Stimulated activated CD8-positive, alpha-beta memory T cell treated with anti-CD3 and anti-CD28 coated beads, Interleukin-4, amount 100 ng/mL, for 1 hour (primary cell): ENCODE measurements at places on chromosomes 7 and 10.

GRCh38 chr10:52526251-52526823, 212.3 kb downstream of the DKK1 start:
- no peak for DNase-seq

- no peak for DNase-seq
Measured at GRCh38 chr10:12981570-12981969, 19.9 kb downstream of the CCDC3 start.

DNA sequence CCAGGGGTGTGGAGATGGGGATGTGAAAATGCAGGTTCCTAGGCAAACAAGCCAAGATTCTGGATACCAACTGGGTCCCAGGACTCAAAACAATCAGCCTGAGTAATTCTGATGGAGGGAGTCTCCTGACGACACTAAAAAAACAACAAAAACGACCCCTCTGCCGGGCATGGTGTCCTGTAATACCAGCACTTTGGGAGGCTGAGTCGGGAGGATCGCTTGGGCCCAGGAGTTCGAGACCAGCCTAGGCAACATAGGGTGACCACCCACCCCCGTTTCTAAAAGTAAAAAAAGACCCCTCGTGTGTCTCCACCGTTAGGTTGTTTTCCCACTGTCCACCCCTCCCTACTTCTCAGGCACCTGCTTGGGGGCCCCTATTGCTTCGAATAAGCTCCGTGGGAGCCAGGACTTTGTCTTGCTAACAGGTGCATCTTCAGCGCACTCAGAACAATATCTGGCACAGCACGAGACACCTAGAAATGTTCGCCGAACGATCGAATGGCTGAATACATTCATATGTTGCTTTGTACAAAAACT, 743 bp upstream of the NRF1 start:
- DNase-seq, result no peak

- no peak for DNase-seq
Measured at GRCh38 chr10:132006966-132007365, 25.2 kb upstream of the BNIP3 start.

DNA sequence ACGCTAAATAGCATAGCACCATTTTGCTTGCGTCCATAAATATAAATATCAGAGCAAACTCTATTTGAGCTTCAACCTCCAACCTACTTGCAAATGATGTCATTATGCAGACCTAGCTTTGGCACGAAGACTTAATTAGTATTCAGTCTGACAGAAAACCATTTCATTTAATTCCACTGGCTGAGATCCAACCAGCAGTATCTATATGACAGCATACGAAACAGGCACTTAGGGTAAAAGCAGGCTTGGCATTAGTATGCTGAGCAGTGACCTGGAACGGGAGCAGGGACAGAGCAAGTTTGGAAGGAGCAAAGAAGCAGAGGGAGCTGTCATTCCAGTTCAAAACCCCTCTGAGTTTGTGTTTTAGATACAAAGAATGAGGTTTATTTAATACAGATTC, 312.5 kb upstream of the CHRM2 start:
- DNase-seq, result no peak

- no peak for DNase-seq
Measured at GRCh38 chr10:119313644-119314043, 106.3 kb downstream of the GRK5 start.

DNA sequence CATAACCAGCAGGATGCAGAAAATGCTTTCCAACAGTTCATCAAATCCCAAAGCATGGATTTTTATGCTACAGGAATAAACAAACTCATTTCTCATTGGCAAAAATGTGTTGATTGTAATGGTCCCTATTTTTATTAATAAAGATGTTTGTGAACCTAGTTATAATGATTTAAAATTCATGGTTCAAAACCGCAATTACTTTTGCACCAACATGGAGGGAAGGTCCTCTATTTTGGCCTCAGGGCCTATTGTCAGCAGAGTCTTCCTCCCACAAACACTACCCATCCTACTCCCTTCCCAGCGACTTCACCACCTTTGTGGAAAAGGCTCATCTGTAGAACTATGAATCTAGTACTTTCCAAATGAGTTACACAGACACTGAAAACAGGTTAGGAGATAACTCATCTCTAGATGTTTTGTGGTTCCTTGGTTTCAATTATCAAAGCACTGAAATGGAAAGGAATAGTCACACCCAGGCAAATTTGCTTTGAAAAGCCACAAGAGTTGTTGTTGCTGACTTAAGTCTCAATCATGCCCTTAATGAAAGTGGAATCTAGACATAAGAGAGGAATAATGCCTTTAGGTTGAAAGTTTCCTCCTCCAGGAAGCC, 59.4 kb upstream of the FRMD4A start:
- DNase-seq, result no peak

DNA sequence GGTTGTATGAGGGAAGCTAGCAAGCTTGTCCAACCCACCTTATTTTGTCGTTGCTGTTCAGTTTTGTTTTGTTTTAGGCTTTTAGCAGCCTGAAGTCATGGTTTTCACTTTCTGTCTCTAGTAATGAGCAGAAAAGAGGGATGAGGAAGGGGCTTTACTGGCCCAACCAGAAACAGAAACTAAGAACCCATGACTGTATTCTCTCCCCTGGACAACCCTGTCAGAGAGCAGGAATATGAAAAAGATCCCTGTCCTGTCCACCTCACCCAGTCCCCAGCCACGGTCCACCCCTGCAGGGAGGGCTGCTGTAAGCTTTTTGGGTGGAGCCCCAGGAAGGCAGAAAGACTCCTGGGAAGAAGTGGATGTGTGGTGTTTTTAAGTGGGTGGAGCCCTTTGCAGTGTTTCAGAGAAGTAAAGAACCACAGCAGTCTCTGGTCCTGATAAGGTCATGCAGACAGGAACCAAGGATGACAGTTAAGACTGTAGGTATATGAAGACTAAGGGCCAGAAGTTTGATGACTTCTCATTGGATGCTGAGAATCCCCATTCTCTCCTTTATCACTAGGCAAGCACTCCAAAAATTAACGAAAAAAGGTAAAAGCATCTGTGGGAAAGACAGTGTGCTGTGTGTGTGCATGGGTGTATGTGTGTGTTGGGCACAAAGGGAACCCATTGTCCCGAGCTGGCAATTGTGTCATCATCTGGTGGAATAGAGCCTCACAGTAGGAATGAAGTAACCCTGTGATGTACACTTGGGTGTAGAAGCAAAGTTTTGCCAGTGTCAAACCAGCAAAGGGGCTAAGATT, 13.8 kb downstream of the MRPL32 start:
- DNase-seq, result no peak

- DNase-seq, result no peak
Measured at GRCh38 chr7:8295638-8296361, 33.8 kb upstream of the ICA1 start.

DNA sequence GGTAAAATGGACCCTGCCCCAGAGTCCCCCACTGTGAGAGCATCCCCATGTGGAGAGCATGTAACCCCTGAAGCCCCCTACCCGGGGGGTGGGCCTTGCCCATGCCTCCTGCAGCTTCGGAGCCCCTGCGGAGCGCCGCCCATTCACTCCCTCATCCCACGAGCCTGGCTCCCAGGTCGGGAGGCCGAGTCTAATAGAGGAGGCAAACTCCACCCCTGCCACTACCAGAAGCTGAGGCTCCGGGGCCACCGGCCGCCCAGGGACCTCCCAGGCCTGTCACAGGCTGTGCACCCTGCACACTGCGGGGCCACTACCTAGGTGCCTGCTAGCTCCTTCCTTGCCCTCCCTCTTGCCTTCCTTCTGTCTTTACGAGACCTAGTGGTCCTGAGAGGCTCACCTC, 17.4 kb downstream of the WDR86 start:
- DNase-seq, result no peak

- no peak for DNase-seq
Measured at GRCh38 chr10:118262538-118262937, 79.6 kb downstream of the FAM204A start.

GRCh38 chr10:93452143-93452542, 30.0 kb downstream of the MYOF start:
- no peak for DNase-seq

GRCh38 chr10:51986516-51986915, 287.1 kb upstream of the CSTF2T start:
- DNase-seq, result no peak

- DNase-seq, result no peak
Measured at GRCh38 chr10:54758791-54759190, 42.2 kb downstream of the PCDH15 start.

GRCh38 chr7:91397096-91397495, 132.9 kb downstream of the FZD1 start:
- DNase-seq, result no peak

- no peak for DNase-seq
Measured at GRCh38 chr10:103855852-103856796, 748 bp upstream of the SH3PXD2A start.

- DNase-seq, result no peak
Measured at GRCh38 chr7:138377306-138377705, 82.8 kb upstream of the TRIM24 start.

DNA sequence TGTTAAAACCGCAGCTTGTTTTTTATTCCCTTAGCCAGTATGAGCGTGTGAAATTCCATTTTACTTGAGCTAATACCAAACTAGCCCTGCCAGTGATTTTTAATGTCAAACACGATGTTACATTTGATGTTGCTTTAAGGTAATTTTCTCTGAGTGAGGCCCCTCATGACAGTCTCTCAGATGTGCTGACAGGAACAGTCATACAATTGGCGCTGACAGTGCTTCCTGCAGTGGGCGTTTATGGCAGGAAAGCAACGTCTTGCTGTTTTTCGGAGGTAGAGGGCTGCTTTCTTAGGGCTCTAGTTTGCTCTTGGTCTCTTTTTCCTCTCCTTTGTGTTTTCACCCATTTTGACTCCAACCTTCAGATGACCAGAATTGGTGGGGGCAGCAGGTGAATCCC, 19.3 kb downstream of the PON1 start:
- no peak for DNase-seq

DNA sequence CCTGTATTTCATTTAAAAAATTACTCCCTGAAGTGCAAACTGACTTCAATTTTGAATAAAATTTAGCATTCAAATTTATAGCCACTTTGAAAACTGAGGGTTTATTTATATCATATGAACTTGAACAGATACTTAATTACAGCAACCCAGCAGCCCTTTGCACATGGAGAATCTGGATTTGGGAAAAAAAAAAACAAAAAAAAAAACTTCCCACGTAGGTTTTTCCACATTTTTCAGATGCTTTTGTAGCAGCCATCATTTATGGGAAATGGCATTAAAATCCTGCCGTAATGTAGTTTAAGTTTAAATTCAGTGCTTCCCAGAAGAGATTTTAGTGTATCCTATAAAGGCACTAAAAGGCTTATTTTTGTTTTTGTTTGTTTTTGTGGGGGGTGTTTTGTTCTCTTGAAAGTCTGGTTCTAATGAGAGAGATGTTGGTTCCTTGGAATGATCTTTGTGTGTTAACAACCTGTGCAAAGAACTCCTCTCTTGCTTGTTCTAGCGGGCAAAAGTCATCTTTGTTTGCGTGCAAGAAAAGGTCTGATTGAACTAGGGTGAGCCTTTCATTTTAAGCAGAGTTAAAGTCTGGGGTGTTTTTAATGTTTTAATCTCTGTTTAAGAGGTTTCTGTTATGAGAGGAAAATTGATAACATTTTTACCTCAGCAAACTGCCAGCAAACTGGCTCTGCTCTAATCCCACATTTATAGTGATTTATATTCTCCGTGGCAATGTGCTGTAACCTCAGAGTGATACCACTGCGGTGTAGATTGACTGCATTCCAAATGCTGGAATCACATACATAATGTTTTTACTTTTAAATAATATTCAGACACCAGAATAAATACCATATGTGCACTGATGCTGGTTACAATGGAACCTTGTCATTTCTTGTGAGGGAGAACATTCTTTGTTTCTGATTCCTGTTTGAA, 105.5 kb downstream of the WNT2 start:
- no peak for DNase-seq

DNA sequence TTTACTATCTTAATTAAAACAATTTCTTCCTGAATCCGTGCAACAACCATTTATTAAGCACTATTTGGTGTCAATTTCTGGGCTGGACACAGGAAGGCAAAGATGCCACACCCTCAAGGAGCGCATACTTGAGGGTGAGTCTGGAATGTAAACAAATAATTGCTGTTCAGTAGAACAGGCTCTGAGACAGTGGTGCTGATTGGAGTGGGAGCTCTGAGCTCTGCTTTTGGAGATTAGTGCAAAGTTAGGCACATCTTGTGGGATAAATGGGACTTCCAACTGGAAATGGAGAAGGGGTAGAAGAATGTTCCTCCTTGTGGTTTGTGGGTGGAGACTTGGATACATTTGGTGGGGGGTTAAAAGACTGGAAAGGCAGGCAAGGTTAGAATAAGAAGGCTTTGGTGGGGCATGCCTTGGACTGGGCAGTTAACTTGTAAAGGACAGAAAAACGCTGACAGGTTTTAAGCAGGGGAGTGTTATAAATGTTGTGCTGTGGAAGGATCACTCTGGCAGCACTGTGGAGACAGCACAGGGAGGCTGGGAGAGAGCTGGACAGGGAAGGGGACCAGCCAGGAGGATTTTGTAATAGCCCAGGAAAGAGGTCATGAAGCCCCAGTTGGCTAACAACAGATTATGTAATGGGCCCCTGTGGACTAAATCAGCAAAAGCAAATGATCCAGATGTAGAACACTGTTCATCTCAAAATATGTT, 80.7 kb downstream of the ZNF365 start:
- DNase-seq, result no peak

- no peak for DNase-seq
Measured at GRCh38 chr7:150927157-150927955, 50.8 kb downstream of the KCNH2 start.

DNA sequence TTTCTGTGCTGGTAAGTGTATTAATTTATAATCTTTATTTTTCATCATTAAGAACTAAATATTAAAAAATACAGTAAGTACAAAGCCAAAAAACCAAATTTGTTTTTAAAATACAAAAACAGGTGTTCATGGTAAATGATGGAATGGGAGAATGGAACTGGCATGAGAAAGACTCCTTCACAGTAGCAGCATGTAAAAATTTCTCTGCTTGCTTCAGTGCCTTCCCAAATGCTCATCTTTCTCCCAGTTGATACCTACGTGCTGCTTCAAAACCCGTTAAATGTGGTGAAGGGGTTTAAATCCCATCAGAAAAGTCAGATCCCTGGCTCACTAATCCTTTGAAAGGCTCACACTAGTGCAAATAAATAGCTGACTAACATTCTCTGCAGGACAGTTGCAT, 4.2 kb downstream of the RNF133 start:
- DNase-seq, result no peak

DNA sequence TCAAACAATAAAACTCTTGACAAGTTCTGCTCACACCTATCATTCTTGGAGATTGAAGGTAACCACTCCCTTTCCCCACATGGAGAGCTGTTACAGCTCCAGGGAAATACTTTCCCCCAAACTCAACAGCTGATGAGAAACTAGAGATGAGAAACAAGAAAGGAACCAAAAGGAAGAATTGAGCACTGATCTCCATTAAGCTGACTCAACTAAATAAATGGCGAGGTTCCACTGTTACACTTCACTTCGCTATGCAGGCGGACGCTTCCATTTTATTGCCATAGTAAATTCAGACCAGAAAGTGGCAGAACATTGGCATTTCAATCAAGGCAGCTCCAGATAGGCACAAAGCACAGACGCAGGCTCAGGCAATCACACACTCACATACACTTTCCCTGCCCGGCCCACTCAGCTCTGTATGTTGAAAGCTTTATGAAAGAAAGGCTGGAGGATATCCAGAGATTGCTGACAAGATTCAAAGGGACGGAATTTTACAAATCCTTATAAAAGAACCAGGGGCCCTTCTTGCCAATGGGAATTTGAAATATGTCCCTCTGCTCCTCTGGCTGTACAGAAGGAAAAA, 11.5 kb upstream of the YAE1 start:
- DNase-seq, result no peak

GRCh38 chr10:49241385-49241784, 53.2 kb upstream of the TMEM273 start:
- DNase-seq, result no peak
